ENCODE measurements at places on chromosomes 16 and 17.
A peak's percentile ranks its signal among the peaks of the same experiment; 100 is the strongest.

GRCh38 chr16:87970186-87970585, 19.0 kb downstream of the BANP start:
- DNase-seq: no peak

DNA sequence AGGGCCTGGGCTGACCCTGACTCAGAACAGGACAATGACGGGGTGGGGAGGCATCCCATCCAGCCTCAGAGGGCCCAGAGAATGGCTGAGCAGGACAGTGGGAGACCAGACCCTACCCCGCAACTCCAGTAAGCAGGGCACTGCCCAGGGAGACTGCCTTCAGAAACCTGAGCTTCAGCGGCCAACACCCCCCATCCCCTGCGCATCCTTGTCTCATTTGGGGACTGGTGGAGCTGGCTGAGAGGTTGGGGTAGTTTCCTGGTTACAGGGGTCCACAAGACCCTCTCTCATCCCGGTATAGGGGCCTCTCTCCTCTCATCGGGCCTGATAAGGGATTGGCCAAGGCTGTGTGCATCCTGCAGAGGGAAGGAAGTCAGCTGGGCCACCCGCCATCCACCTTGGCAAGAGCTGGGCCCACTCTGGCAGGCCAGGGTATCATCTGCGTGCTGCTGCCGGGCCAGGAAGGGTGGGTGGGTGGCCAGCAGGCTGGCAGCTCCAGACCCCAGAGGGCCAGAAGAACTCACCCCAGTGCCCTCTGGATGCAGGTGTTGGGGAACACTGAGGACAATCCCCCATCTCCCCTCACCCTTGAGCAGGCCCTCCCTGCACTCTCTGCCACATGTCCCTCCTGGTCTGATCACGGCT, 229.1 kb downstream of the KATNIP start:
- DNase-seq: no peak

- no peak for DNase-seq
Observed at GRCh38 chr17:34177642-34178041, 77.4 kb upstream of the CCL2 start.

GRCh38 chr16:69741519-69741918, 13.2 kb downstream of the NOB1 start:
- DNase-seq: no peak

DNA sequence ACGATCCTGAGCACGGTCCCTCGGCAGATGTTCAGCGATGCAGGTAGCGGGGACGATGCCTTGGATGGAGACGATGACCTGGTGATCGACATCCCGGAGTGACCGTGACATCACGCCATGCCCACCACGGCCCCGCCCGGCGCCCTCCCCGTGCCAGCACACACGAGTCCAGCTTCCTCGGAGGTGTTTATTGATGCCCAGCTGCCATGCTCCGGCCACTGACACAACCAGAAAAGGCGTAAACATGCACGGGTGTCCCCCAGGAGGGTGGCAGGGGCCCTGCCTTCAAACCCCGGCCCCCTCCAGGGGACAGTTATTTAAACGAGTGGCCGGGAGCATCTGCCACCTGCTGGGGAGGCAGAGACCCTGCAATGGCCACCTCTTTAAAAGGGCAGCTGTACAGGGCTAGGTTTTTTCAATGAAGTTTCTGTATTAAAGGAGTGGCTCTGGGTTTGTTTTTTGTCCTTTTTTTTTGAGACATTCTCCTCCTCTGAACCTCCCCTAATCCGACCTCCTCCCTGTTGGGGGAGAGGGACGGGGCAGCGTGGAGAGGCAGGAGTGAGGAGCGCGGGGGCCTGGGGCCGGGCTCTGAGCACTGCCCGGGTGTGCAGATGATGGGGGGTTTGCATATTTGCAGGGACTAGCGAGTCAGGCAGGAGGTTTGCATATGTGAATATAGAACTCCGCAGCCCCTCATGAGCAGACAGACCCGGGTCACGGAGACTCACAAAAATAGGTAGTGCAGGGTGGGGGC, 5.3 kb downstream of the DOC2A start:
- no peak for DNase-seq

DNA sequence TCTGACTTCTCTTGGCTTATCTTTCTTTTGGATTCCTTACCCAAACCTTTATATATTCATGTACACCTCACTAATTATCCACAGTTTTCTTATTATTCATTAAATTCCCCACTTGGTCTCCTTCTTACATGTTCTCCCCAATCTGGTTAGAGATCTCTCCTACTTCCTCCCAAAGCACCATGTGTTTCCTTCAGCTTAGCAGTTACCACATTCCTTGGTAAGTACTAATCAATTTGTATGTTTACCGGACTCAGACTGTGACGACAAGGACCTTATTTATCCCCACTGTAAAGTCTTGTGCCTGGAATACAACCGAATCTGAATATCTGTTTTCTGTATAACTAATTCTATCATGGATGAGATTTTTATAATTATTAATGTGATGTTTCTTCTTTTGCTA, 389.5 kb downstream of the KCNJ2 start:
- DNase-seq: no peak

DNA sequence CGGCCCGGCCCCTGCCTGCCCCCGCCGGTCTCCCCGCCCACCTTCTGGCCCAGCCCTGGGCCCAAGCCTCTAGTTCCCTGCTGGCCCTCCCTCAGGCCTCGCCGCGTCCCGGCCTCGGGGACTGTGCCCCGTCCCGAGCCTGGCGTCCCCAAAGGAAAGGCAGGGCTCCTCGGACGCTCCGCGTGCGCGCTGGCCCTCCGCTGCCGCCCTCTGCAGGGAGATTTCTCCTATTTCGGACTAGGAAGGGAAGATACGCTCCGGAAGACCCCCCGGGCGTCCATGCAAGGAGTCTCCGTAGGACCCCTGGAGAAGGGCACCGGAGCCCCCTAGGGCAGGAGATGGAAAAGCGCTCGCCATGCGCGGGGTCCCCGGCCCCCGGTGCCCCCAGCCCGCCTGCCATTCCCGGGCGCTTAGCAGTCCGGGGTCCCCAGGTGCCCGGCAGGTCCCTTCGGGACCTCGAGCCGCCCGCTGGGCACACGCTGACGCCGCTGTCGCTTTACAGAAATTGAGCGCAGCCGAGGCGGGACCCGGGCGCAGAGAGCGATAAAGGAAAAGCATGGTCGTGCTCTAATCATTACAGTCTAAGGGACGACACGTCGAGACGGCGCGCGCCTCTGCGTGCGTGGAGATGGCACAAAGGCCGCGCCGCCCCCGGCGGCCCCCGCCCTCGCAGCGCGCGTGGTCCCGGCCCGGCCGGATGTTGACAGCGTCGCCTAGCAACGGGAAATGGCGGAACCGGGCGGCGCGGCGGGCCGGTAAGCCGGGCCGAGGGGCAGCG, at the start of gene CCDC40:
Gene CCDC40 (plus strand): TSS at position 706 of the 778 bp plus-strand sequence. CDS start 21 bp downstream, at position 727.
- DNase-seq: peak; percentile 91

DNA sequence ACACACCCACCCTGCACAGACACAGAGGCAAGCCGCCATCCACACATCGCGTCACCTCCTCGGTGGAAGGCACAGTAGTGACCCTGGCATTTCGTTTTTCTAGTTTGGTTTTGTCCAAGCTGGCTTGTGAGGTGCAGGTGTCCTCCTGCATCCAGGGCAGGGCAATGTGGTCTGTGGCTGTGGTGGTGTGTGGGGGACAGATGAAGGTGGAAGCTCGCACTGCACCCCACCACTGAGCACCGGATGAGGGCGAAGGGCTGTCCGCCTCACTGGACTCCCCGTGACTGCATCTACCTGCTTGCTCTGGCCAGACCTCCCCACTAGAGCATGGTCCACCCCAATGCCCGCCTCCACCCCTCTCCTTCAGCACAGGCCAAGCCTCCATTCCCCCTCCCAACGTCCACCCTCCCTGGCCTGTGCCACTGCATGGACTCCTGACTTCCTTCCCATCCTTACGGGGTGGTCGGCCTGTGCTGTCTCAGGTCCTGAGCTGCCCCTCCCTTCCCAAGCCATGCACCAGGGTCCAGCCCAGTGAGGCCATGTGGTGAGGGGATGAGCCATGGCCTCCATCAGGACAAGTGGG, 78.8 kb upstream of the CBX4 start:
- no peak for DNase-seq
